ENCODE measurements at places on chromosomes 6 and 20. TPM values are rescaled to one million over a fixed set of nuclear protein-coding genes. Genes with fewer than 3 reads are reported as not detected.

BTN1A1 gene
- total RNA-seq, result not detected

CDH22 gene
- 5.1 TPM for total RNA-seq

OTOR gene
- not detected for total RNA-seq

CDKAL1 gene
- total RNA-seq, result 41.3 TPM

FOXS1 gene
- total RNA-seq, result 1.4 TPM

TGM3 gene
- 0.46 TPM for total RNA-seq

GRM4 gene
- total RNA-seq, result 19.4 TPM

MBOAT1 gene
- 2.8 TPM for total RNA-seq
